H7 (cell line): ENCODE measurements at places on chromosomes 12 and 14. TPM values are rescaled to one million over a fixed set of nuclear protein-coding genes. Genes with fewer than 3 reads are reported as not detected.

DNA sequence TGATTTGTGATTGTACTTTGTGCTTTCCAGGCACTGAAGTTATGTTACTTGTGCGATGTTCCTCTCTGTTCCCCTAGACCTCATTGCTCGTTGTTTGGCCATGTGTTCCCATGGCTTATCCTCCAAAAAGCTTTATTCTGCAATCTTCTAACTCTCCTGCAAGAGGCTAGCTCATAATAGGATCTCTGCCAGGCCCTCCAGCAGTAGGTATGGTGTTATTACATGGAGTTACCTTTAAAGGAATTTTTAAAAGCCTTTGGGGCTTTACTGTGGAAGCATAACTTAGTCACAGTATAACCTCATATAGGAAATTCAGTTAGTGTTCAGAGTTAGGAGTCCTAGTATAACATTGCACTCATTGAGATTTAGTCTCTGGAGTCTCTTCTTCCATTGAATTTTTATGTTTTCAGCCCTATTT, 292.3 kb downstream of the RAD51B start:
- no peak for DNase-seq

- DNase-seq: no peak
Measured at GRCh38 chr12:44847403-44847802, 28.7 kb downstream of the NELL2 start.

DNA sequence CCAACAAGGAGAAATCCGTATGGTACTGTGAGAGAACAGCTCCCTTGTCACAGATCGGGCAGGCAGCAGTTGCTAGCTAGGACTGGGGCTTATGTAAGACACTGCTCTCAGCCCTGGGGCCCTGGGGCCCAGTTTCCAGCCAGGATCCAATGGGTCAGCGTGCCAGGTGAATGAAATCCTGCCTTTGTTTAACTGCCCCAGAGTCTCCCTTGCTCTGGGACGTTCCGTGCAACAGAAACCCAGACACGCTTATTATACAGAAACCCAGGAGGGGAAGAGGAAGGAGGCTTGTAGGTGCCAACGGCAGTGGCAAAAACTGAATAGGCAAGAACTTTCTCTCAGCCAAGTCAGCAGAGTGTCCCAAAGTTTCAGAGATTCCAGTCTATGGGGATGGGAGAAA, 110.6 kb downstream of the DIO2 start:
- no peak for DNase-seq

DNA sequence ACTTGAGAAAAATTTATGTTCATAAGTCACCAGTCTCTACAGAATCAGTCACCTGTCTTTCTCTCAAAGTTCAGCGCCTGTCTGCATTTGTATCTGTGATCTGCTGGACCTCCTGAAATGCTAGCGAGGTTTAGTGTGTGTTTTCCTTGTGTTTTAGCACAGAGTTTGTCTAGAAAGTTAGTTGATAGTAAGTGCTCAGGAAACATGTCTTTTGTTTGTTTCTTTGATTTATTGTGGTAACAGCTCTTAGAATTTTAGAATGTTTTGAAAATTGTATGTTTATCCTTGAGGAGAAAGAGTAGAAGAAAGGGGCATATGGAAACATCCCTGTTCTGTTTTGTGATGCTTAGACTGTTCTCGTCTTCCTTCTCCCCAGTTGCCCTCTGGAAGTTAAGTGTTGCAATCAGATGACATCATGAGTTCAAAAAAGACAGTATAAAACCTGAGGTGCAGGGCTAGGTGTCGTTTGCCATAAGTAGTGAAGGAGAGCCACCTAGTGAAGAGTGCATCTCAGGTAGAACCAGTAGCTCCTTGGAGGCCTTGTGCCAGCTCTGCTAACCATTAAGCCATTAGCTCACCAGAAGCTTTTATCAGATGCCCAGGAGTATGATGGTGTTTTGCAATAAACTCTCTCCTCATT, 44.8 kb downstream of the FBXW8 start:
- DNase-seq: peak; percentile 47

DNA sequence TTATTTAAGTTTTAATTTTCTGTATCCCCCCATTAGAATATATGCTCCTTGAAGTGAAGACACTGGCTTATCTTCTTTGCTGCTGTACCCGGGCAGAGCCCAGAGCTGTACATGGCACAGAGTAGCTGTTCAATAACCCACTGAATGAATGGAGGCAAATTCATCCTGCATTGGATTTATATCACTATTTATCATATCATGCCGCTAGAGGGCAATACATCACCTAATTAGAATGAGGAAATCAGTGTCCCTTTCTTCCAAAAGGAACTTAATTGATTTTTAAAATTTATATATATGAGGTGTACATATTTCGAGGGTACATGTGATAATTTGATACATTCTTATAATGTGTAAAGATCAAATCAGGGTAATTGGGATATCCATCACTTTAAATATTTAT, 89.2 kb upstream of the TMEM260 start:
- no peak for DNase-seq

GRCh38 chr12:64782191-64782876, 23.1 kb upstream of the GNS start:
- DNase-seq: no peak

DNA sequence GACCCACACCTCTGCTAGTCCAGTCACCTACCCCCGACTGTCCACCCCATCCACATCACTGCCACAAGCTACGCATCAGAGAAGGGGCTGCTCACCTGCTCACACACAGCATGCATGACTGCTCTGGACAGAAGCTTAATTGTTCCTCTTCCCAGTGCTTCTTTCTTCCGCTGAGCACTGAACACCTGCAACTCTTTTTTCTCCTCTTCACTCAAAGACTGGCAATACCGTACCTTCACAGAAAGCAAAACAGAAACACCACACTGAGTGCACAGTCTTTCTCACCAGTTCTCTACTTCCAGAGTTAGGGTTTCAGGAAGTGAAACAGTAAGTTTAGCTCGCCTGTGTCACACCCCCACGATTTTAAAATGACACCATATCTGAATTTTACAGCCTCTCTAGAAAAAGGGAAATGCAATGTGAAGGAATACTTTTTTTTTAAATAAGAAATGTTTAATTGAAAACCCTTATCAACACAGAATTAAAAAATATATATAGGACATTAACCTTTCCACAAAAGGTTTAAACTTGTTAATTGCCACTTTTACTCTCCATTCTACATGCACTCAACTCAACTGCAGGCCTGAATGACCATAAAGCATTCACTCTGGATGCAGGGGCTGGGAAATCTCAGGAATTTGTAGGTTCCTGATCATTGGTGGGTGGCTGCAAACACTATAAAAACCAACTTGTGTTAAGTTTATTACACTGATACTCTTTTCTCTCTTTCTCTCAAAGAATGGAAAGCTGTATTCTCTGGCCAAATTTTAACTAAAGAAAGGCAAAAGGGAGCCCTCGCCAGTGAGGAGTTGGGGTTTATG, 120.0 kb downstream of the PRICKLE1 start:
- DNase-seq: no peak

GRCh38 chr14:53055003-53055402, 98.1 kb downstream of the DDHD1 start:
- DNase-seq: peak; percentile 30

DNA sequence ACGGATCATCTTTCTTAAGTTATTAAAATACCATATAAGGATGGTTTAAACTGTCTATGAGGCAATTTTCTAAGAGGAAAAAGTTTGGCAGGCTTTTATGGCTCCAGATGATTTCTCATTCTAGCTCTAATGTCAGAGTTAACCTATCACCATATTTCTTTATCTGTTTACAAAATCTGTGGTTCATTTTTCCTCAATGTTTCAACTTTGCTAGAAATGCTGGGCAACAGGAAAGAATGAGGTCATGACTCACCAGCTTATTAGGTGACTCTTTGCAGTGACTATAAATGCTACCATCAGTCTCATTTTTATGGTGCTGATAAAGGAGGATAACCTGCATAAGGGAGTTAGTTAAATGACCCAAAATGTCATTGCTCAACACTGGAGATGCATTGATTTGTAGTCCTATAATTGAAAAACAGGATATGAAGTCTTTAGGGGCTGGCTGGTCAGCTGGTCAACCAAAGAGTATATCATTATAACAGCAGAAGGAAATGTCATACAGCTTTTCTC, 45.3 kb upstream of the RAP1B start:
- DNase-seq: no peak

GRCh38 chr12:29844667-29845066, 60.9 kb upstream of the TMTC1 start:
- no peak for DNase-seq

The FOXG1 gene
- total RNA-seq: 0.04 and 0.14 TPM in 2 replicates

DNA sequence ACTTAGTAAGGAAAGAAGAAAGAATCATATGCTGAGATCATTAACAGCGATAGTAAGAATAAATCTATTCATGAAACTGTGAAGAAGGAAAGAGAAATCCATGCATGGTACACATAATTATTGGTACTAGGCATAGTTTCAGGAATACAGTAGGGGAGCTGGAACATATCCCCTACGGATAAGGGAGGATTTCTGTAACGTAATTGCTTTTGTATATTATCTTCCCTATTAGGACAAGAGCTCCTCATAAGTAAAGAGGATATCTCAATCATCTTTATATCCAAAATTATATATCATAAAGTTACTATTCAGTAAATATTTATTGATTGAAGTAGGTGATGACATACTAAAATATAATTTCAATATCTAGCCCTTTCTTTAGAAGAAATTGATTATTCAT, 22.9 kb downstream of the SYT1 start:
- no peak for DNase-seq

GRCh38 chr14:62546862-62547474, 498.3 kb downstream of the KCNH5 start:
- no peak for DNase-seq

The OR4K14 gene
- not detected in 2 replicates for total RNA-seq

GRCh38 chr14:23564181-23564812, 3.3 kb downstream of the AP1G2 start:
- no peak for DNase-seq

The AQP2 gene
- total RNA-seq: not detected in 2 replicates

- no peak for DNase-seq
Measured at GRCh38 chr12:69412655-69413054, 53.1 kb downstream of the YEATS4 start.

The LIN7A gene
- total RNA-seq: 7.6 and 11.9 TPM in 2 replicates

The ACSM4 gene
- total RNA-seq: 1.9 and 10.9 TPM in 2 replicates

The HCAR3 gene
- not detected in 2 replicates for total RNA-seq

GRCh38 chr12:89679631-89680030, 29.0 kb downstream of the ATP2B1 start:
- DNase-seq: no peak

DNA sequence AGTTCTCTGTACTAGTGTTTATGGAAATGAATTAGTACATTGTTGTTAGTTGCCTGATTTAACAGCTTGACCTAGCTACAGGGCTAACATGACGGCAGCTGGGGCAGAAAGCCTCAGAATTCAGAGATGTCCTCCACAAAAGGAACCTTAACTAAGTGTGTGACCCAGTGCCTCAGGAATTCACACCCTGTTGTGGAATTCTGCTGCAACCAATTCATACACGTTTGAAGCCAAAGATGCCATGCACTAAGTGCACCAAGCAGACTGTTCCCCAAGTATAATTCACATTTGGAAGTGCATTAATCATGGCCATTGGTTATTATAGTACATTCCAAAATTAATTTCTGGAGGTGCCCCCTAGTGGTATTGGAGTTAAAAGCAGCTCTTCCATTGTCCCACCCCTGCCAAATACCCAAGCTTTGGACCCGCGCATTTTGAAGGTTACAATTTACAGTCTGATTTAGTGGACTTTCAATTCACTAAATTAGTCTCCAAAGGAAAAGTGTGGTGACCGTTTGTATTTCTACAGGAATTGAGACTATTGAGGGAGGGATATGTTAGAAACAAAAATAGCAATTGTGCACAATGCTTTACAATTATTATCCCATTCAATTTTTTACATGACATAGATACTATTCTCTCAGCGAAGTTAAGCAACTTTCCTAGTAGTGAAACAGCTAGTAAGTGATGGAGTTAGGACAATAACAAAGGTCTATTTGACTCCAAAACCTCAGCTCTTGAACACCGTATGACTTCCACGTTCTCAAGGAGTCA, 85.9 kb downstream of the PAX9 start:
- DNase-seq: peak; percentile 41

The KRT77 gene
- not detected in 2 replicates for total RNA-seq

The NAA30 gene
- 17.7 TPM in 2 replicates for total RNA-seq

The LRRC9 gene
- total RNA-seq: 0.30 and 0.38 TPM in 2 replicates

GRCh38 chr14:79281244-79282152, 929.8 kb downstream of the DIO2 start:
- peak; percentile 38 for DNase-seq

GRCh38 chr14:98705871-98706300, 566.1 kb downstream of the BCL11B start:
- DNase-seq: no peak

GRCh38 chr12:124395284-124395752, 100.4 kb downstream of the RFLNA start:
- peak; percentile 69 for DNase-seq

The HNF1A gene
- not detected in 2 replicates for total RNA-seq

The SDR9C7 gene
- total RNA-seq: 0.28 TPM in 1 of 2 replicates, not detected in the other

DNA sequence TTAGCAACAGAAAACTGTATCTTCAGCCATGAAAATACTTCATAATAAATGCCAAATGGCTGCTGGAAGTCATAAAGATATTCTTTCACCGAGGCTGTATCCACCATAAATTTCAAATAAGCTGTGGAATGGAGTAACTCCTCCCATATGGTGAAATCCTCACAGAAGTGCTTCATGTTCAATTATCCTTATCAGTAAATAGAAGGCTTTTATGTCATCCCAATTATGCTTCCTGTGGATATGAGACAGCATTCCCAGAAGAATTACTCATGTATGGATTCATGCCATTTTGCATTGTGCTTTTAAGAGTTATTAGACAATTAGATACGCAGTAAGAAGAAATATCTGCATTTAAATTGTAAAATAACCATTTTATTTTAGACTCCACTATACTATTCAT, 99.0 kb downstream of the RTN1 start:
- no peak for DNase-seq

- no peak for DNase-seq
Measured at GRCh38 chr14:27506272-27506671, 908.4 kb upstream of the NOVA1 start.

DNA sequence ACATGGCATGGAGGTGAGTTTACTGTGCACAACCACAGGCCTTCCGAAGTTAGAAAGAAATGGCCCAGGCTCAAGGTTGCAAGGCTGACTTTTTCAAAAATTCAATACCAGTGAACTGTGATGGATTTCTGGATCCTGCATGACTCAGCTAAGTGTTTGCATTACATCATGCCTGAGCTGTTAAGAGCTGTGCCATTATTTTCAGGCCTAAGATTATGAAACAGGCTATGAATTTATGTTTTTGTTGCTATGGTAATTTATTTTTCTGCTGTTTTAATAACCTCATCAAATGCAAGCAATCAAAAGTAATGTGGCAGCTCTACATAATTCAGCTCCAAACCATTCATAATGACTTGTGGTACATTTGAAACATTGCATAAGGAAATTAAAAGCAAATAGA, 457.7 kb upstream of the TMEM132C start:
- no peak for DNase-seq

- DNase-seq: peak; percentile 8
Measured at GRCh38 chr14:48125654-48126053, 450.2 kb upstream of the MDGA2 start.

The TAS2R43 gene
- total RNA-seq: 0.33 TPM in 1 of 2 replicates, not detected in the other

The TAS2R13 gene
- total RNA-seq: 0.24 TPM in 1 of 2 replicates, not detected in the other
